ENCODE measurements at places on chromosomes 13 and 19.

DNA sequence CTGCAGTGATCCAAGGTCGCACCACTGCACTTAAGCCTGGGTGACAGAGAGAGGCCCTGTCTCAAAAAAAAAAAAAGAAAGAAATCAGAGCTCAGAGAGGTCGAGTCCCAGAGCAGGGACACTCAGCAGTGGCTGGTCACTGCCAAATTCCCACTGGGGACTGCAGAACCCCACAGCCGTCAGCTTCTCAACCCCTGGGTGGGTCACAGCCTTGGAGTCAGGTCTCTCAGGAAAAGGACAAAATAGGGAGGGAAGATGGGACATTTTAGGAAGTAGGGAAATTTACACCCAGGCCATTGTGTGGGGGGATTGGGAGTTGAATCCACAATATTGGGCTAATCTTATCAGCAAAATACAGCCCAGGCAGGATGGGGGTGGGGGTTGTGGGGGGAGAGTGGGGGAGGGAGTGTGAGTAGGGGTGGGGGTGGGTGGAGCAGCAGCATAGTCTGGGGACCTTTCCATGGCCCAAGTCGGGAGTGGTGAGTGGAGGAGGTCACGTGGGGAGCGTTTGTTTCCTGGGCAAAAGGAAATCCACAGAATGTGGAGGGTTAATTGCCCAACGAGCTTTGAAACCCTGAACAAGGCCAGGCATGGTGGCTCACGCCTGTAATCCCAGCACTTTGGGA is 5.0 kb upstream of the CCDC194 start:
- no peak for DNase-seq

- DNase-seq = no peak
Observed at GRCh38 chr13:50085063-50085462, 69.8 kb downstream of the KCNRG start.

DNA sequence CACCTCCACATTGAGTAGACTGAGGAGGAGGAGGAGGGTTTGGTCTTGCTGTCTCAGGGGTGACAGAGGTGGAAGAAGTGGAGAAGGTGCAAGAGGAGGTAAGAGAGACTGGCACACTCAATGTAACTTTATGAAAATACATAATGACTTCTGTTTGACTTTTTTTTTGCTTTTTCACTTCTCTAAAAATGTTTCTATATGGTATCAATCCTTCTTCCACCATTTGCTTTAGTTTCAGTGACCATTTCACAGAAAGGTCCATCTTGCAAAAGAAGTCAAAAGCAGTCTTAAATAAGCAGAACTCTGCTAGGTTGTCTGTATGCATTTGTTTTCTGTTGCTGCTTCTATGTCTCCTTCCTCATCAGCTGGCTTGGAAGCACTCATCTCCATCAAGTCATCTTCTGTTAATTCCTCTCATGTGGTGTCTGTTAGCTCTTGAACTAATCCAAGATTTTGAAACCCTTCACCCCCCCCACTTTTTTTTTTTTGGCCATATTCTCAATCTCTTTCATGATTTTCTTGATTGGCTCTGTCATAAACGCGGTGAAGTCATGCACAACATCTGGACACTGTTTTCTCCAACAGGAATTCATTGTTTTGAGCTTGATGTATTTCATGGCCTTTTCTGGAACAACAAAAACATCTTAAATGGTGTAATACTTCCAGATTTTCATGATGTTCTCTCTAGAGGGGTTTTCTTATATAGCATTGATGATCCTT is 80.8 kb downstream of the KL start:
- DNase-seq = no peak

GRCh38 chr13:50460358-50460757 is 383.1 kb downstream of the DLEU7 start:
- no peak for DNase-seq

DNA sequence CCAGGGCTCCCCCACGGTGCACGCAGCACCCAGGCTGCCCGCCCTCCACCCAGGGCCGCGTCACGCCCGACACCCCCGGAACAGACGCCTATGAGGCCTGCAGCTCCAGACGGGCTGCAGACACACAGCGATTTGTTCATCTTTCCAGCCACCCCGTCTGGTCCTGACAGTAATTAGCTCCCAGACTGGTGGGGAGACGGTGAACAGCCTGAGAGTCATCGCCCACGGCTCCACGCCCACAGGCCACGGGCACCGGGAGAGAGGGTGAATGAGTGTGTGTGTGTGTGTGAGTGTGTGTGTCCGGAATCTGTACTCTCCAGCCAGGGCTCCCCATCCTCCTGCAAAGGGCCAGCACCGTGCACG is 18.1 kb downstream of the GADD45B start:
- no peak for DNase-seq

DNA sequence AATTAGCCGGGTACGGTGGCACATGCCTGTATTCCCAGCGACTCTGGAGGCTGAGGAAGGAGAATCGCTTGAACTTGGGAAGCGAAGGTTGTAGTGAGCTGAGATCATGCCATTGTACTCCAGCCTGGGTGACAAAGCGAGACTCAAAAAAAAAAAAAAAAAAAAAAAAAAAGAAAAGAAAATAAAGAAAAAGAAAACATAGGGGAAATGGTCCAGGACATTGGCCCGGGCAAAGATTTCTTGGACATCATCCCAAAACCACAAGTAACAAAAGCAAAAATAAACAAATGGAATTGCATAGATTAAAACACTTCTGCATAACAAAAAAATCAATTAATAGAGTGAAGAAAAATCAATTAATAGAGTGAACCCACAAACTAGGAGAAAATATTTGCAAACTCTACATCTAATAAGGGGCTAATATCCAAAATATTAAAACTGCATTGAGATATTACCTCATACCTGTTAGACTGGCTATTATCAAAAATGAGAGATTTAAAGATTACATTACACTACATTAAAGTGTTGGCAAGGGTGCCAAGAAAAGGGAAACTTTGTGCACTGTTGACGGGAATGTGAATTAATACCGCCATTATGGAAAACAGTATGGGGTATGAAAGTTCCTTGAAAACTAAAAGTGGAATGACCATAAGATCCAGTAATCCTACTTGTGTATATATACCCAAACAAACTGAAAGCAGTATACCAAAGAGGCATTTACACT is 18.5 kb upstream of the ABCC4 start:
- DNase-seq = no peak
